Ovary (tissue), 10 donors: ENCODE measurements at places on chromosomes 7 and 10.

DNA sequence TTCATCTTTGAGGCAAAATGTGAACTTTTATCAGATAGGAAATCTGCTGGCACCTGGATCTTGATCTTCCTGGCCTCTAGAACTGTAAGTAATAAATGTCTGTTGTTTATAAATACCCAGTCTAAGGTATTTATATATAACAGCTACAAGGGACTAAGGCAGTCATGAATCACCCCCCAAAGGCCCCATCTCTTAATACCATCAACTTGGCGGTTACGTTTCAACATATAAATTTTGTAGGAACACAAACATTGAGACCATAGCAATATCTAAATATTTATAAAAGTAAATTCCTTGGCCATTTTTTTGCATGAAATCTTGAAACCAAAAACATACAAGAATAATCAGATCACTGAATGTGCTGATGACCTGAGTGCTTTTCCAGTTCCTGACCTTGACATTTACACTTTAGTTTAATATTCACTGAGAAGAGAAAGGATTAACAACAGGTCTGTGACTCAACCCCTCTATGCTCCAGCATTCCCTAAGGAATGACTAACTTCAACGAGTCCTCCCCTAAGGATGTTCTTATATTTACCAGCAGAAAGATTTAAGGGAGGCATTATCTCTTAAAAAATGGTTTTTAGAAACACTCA, 1438.5 kb upstream of the CELF2 start:
- no peak for DNase-seq

- no peak for DNase-seq
Observed at GRCh38 chr7:16619979-16620408, 25.6 kb downstream of the ANKMY2 start.

DNA sequence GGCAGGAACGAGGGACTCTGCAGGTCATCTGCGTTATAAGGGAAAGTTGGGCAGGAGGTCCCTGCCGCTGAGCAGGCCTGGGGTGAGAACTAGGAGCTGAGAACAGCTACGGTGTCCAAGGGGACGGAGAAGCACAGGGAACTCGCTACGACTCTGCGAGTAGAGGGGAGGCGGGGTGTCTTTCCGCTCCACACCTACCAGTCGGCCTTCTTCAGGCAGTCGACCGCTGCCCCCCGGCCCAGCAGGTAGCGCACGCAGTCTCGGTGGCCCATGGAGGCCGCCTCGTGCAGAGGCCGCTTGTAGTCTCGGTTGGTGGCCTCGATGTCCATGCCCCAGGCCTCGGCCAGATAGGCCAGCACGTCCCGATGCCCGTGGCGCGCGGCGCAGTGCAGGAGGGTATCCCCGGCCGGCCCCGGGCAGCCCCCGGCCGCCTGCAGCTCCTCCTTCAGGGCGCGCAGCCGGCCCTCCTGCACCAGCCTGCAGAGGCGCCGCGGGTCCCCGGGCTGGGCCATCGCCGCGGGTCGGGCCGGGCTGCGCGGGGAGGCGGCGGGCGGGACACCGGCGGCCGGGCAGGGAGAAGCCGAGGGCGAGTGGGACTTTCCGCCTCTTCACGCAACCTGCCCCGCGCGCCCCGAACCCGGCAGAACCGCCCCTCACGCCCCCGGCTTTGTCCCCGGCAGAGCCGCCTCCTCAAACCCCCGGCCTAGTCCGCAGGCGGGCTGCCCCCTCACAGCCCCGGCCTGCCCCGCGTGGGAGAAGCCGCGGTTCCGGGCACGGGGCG, 660 bp downstream of the ANKRD16 start:
- DNase-seq: peak; percentile 24

DNA sequence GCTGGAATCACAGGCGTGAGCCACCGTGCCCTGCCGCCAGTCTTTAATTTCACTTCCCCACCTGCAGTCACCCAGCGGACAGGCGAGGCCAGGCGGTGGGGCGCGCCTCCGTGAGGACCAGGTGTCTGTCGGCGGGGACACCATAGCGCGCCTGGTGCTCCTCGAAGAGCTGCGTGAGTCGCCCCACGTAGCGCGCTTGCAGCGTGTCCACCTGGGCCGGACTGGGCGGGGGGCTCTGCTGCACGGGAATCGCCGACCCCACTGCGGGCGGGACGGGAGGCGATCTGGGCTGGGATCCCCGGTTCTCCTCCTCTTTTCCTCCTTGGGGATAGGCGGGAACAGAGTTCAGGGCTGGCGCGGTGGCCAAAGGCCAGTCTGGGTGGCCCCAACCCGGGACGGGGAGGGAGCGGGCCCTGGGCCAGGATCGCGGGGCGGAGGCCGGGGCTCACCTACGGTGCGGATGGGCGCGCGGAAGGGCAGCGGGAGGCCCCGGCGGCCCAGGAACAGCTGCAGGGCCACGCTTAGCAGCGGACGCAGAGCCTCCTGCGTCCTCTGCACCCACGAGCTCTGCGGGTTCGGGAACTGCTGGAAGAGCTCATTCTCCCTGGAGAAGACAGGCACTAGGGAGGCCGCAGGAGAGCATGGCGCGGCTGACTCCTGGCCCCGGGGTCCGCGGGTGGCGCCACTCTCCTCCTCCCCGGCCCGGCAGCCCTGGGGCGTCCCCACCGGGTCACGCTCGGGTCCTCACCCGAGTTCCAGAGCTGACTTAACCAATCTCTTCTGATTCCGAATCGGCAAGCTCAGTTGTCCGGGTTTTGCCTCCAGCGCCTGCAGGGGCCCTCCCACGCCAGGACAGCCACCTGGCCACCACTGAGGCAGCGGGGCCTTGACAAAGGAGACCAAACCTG, 1.1 kb upstream of the MOGAT3 start:
- no peak for DNase-seq

- DNase-seq: no peak
Observed at GRCh38 chr7:3041986-3042675, 1.5 kb downstream of the CARD11 start.

- DNase-seq: no peak
Observed at GRCh38 chr7:101066141-101066832, 19.0 kb upstream of the TRIM56 start.

- DNase-seq: no peak
Observed at GRCh38 chr7:154844955-154845354, 158.0 kb downstream of the PAXIP1 start.
